ENCODE measurements at places on chromosomes 1 and 21.

DNA sequence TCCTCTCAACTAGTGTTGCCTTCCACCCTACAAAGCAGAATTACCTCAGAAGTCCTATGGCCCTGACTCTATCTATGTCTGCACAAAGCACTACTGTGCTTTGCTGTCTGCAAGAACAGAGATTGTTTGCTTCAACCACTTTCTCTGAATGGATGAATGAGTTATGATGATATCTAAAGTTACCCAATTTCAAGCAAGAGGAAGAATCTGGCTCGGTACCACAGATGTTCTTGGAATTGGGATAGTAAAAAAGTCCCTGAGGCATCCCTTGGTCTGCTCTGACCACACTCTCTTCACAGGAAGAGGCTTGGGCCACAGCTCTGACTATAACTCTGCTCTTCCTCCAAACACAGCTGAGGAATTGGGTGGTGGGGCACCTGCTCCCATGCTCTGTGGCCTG lies 31.2 kb downstream of the MTARC1 start:
- DNase-seq = no peak

DNA sequence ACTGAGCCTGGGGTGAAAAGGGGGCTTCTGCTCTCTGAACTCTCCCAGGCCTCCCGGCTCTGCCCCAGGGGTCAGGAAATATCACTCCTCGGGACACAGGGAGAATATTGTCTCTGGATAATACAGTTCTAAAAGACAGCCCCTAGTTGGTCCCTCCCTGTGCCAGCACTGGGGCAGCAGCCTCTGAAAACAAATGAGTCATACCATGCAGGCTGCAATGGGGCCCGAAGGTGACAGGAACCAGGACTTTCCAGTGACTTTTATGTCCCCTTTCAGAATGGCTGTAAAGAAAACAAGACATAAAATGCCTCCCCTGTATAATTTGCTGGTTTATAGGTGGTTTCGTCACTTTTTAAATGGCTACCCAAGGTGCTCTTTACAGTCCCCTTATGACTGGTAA lies 360.0 kb downstream of the NPHP4 start:
- no peak for DNase-seq

DNA sequence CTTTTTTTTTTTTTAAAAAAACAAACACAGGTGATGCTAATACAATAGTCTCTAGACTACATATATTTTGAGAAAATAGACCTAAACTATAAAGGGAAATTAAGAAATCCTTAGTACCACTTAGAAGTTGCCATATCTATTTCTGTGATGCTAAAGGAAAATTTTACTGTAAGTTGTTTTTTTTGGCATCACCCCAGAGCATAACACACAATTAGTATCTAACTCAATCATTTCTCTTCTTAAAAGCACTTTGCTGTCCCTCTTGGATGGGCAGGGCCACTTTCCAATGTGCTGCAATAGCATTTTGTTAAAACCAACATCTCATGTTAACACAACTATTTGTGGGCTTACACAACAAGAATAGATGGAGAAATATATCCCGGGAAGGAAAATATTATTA lies 91.9 kb downstream of the GABPA start:
- no peak for DNase-seq

- no peak for DNase-seq
Measured at GRCh38 chr1:30803562-30803961, 46.0 kb upstream of the LAPTM5 start.

DNA sequence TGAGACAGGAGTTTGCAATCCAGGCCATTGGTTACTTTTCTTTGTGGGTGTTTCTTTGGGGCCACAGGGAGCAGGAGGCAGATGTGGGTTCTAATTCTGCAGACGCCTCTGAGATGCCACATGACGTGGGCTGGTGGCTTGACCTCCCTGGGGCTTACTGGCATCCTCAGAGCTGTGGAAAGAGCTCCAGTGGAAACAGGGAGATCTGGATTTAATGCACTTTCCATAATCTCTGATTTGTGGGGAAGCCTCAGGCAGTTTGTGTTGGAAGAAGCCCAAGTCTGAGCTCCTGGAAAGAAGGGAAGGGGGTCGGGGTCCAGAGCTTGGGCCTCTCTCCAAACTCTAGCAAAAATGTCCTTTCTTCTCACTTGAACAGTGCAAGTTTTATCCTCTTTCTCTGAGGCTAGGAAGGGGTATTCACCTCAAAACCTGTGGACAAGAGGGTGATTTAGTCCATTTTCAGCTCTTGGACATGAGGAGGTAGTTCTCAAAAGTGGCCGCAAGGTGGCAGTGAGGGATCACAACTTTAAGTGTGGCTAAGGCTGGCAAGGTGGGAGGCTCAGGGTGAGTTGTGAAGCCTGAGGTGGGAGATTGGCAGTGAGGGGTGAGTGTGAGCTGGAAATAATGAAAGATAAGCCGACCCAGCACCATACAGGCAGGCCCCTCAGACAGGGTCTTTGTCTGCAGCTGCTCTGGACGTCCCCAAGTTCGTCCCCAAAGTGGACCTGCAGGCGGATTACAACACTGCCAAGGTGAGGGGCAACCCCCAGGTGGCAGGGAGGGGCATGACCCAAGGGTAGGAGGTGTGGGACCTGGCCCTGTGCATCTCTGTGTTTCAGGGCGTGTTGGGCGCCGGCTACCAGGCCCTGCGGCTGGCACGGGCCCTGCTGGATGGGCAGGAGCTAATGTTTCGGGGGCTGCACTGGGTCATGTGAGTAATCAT lies 9.2 kb downstream of the IKBKE start:
- no peak for DNase-seq

- DNase-seq = no peak
Measured at GRCh38 chr1:205706601-205707502, 26.5 kb upstream of the SLC45A3 start.

- no peak for DNase-seq
Measured at GRCh38 chr21:31480228-31480627, 136.2 kb upstream of the TIAM1 start.

DNA sequence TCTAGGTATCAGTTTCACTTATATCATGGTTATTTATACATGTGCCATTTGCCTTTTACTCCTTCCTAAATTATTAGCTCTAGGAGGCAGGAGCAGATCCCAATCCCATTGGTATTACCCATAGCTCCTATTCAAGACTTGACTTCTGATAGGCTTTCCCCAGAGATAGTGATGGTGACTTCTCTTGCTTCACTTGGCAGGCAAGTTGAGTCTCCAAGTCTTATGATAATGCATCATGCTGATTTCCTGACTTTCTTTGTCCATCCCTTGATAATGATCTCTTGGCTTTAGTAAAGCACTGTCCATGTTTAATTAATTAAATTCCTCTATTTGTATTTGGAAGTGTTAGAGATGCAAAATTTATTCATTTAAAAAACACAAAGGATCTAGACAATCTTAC lies 253.5 kb upstream of the ADAMTS5 start:
- DNase-seq = no peak

DNA sequence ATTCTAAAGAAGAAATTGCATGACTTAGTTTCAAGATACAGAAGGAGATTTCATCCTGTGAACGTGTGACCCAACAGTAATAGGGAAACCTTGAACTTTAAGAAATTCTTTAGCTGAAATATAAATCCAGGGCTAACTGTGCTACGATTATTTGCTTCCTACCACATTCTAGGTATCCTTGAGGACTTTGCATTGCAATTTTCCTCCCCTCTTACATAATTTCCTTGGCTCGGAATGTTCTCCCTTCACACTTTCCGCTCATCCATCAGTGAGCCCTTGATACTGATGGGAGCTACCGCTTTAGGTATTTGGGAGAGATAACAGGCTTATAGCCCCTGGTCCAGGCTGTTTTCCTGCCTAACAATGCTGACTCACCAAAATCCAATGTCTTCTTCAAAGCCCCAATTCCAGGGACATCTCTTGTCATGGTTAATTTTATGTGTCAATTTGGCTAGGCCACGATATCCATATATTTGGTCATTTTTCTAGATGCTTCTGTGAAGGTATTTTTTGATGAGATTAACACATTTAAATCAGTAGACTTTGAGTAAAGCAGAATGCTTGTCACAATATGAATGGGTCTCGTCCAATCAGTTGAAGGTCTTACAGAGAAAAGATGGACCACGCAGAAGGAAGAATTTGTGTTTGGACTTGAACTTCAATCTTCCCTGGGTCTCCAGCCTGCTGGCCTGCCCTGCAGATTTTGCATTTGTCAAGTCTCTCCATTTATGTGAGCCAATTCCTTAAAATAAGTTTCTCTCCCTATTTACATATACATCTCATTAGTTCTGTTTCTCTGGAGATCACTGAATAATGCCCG lies 121.2 kb downstream of the PTPN14 start:
- DNase-seq = no peak

DNA sequence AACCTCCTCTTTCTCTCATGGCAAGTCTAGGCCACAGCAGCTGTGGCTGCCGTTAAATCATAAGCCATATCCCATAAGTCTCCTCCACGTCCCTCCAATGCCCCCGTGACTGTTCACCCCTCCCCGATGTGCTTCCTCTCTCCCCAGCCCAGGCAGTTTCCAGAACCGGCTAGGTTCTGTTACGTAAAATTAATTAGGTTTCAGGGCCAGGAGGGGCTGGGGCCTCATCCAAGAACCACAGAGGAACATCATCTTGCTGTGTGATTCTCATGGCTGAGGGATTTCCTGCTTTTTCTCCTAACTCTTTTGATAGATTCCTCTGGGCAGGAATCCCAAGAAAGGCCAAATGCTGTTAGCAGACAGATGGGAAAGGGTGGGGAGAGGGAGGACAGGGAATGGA lies 141.8 kb upstream of the AJAP1 start:
- no peak for DNase-seq

- no peak for DNase-seq
Measured at GRCh38 chr1:71766748-71767147, 515.6 kb downstream of the NEGR1 start.

- no peak for DNase-seq
Measured at GRCh38 chr1:89466307-89466930, 58.2 kb upstream of the LRRC8B start.

GRCh38 chr1:184789884-184790283 lies 35.2 kb upstream of the EDEM3 start:
- no peak for DNase-seq

DNA sequence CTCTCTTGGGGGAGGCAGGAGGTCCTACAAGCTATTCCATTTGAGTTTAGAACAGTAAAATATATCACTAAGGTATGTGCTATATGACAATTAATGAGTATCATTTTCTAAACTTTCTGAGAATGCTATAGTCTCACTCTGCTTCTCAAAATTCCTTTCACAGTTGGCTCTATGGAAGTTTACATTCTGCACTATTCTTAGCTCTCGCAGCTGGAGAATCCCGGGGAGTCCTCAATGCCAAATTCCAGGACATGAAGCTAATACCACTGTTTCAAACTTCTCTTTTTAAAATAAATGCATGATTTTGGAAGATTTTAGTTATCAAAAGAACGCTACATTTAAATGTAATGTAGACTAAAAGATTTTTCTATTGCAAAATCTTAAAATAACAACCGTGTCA lies 22.4 kb upstream of the PALMD start:
- no peak for DNase-seq

- DNase-seq = no peak
Measured at GRCh38 chr1:89844241-89844807, 23.5 kb downstream of the LRRC8D start.

DNA sequence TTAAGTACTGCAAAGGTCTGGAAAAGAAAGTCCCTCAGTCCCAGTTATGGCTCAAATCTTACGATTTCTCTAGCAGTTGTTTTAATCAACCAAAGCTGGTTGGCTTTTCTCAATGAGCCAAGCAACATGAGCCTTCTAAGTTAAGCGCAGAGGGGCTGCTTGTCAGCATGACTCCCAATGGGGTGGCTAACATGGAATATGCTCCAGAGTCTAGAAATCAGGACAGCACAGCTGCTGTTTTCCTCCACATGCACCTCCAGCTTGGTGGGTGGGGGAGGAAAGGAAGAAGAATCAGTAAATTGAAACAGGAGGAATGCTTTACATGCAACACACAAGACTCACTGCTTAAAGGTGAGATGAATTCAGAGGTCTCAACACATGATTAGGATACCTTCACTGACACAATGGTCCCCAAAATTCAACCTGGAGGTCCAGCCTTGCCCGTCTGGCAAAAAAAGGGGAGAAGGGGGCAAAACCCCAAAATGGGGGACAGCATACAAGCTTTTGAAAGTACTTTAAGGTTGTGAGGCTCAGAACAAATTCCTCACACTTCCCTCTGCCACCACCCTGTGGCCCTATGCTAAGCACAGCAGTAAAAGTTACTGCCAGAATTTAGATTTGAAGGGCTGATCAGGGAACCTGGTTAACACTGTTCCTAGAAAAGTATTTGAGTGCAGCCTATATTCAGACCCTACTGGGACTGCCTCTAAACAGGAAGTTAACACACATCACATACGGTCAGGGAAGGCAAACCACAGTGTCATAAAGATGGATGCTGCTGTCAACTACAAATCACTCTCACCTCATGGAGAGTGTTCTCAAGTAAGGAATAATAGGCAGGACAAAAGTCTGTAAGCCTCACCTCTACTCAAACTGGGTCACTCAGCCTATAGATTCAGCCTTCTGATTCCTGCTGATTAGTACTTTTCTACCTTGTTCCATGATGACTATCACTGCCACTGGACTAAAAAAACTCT lies 2.6 kb downstream of the GATAD2B start:
- no peak for DNase-seq

GRCh38 chr1:168687816-168688215 lies 41.2 kb downstream of the DPT start:
- no peak for DNase-seq

- DNase-seq = no peak
Measured at GRCh38 chr1:206714331-206715058, 29.8 kb downstream of the MAPKAPK2 start.

GRCh38 chr1:113129529-113130185 lies 56.7 kb downstream of the LRIG2 start:
- no peak for DNase-seq

DNA sequence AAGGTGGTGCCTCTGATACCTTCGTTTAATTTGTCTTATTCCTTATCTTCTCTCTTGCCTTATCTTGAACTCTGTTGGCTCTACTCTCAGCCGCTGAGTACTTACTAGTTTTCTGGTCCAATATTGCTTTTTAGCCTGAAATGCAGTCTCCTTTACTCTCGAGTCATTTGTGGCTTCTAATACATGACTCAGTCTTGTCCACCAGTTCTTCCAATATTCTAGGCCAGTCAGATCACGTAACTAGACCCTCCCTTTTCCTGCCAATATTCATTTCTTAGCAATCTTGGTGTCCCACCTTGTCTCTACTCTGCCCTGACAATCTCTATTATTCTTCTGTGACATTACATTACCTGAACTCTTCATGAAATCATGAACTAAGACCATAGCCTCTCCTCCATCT lies 555.8 kb downstream of the DPYD start:
- DNase-seq = no peak

DNA sequence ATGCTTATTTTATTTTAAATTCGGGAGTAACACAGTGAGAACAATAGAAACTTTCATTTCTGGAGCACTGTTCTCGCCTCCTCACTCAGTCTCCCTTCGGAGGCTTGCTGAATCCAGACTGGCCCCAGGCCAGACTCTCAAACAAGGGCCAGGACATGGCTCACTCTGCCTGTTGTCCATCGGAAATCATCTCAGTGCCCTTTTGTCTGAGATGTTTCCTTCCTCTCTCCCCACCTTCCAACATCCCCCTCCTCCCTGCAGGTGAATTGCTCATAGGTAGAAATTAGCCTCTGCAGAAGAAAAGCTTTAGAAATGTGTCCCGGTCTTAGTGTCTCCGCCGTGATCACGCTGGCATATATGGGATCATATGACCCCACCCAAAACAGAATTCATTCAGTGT lies 55.2 kb downstream of the ERG start:
- DNase-seq = no peak

All from cortex of kidney (tissue), 1 donor.